ENCODE measurements at places on chromosomes 4 and X.

DNA sequence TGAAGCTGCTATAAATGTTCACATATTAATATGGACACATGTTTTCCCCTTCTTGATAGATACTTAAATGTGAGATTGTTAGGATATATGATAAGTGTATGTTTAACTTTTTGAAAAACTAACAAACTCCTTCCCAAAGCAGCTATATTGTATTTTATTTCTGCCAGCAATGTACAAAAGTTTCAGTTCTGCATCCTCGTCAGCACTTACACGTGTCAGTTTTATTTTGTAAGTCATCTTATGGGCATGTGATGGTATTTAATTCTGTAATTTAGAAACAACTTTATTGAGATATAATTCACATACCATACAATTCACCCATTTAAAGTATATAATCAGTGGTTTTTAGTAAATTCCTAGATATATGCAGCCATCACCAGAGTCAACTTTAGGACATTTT lies 31.6 kb downstream of the RAPGEF2 start:
- DNase-seq, result no peak
- no peaks in the 10 kb centered on the region for H3K36me3 ChIP-seq
- H3K4me3 ChIP-seq, result no peak overlapping the region
- no peak overlapping the region for H3K27ac ChIP-seq
- H3K4me1 ChIP-seq, result peaks cover 10% of the 10 kb centered on the region

- H3K36me3 ChIP-seq, result no peaks in the 10 kb centered on the region
- no peak overlapping the region for H3K27ac ChIP-seq
- peaks cover 5% of the 10 kb centered on the region for H3K27me3 ChIP-seq
- DNase-seq, result peak; percentile 13
- no peaks in the 10 kb centered on the region for H3K4me1 ChIP-seq
Measured at GRCh38 chr4:184896868-184897715, 71.3 kb upstream of the ACSL1 start.

GRCh38 chr4:169987327-169988228 lies 38.6 kb downstream of the MFAP3L start:
- no peak overlapping the region for H3K4me3 ChIP-seq
- no peaks in the 10 kb centered on the region for H3K4me1 ChIP-seq

DNA sequence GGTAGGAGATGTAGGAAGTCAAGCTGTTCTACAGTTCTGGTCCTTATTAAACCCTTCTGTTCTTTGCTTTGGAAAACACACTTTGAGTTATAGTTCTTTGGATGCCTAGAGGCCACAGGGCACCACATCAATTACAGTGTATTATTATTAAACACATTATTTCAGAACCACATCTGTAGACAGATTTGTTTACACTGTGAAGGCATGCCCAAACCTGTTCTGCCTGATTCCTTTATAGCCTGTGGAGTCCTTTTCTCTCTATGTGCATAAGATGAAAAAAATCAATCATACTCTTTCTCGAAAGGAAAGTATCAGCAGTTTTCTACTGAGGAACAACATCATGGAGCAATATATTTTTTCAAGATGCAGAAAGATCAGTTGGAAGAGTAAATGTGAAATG lies 371.3 kb upstream of the INTU start:
- DNase-seq, result no peak
- no peaks in the 10 kb centered on the region for H3K27me3 ChIP-seq
- no peaks in the 10 kb centered on the region for H3K4me1 ChIP-seq
- no peak overlapping the region for H3K27ac ChIP-seq
- H3K36me3 ChIP-seq, result no peaks in the 10 kb centered on the region

DNA sequence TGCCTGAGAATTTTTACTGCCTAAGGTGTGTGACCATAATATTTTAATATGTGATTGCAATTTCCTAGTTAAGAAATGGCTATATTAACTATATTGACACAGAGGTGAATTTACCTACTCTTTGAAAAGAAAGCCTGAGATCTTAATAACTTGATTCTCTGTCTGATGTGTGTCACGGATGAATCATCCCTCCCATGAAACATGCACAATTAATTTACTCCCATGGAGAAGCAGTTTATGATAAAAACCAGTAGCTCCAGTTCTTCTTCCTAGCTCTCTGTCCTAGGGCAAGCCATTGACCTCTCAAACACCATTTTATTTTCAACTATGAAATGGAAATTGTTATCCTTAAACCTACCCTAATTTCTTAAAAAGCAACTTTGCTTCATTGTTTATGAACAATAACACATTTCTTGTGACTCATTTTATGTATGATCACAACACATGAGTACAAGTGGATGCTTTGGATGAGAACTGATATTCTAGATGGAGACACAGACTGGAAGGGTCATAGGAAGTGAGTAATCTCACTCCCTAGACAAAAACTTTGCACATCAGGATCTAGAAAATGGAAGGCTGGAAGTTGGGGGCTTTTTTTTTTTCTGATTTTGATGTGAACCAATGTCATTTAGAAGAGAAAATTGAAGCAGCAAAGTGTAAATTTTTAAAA lies 438.3 kb downstream of the GPAT3 start:
- H3K4me1 ChIP-seq, result no peaks in the 10 kb centered on the region
- no peaks in the 10 kb centered on the region for H3K36me3 ChIP-seq
- H3K4me3 ChIP-seq, result no peak overlapping the region
- DNase-seq, result no peak
- no peaks in the 10 kb centered on the region for H3K27me3 ChIP-seq

DNA sequence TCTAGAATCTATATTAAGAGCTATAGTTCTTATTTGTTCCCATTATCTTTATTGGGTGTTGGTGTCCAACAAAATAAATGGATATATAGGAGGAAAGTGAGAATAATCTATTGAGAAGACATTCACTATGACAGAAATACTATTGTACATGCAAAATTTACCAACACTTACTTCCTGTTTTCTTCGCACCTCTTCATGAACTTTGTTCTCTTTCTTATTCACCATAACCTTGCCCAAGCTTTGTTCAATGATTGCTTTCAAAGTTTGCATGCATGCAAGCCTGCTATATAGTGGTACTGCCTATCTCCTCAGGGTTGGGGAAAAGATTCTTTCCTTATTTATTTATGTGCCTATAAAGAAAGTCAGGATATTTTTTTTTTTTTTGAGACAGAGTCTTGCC lies 176.4 kb upstream of the JADE1 start:
- no peak for DNase-seq
- H3K27me3 ChIP-seq, result no peaks in the 10 kb centered on the region
- no peaks in the 10 kb centered on the region for H3K36me3 ChIP-seq
- peak overlapping the region; percentile 54 for H3K27ac ChIP-seq
- H3K4me3 ChIP-seq, result no peak overlapping the region
- H3K4me1 ChIP-seq, result peaks cover 12% of the 10 kb centered on the region
